ENCODE measurements at places on chromosomes 6 and 20. TPM values are rescaled to one million over a fixed set of nuclear protein-coding genes. Genes with fewer than 3 reads are reported as not detected.

- no peak for DNase-seq
Measured at GRCh38 chr6:34529665-34530327, 26.3 kb downstream of the SPDEF start.

Gene RAB23
- total RNA-seq: 56.1 TPM

DNA sequence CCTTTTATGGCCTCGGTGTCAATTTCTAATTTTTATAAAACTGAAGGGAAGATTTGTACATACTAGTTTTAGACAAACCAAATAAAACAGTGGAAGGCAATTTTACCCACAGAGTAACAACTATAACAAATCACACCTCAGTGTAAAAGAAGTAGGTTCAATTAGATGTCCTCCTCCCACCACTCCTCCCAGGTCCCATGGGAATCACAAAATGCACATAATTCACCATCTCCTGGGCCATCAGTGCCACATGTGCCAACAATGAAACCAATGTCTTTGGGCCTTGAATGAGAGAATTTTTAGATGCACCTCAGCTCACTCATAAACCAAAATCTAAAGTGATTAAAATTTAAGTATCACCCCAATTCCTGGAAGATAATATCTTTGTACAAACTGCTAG is 267.8 kb downstream of the BTBD9 start:
- DNase-seq: no peak

DNA sequence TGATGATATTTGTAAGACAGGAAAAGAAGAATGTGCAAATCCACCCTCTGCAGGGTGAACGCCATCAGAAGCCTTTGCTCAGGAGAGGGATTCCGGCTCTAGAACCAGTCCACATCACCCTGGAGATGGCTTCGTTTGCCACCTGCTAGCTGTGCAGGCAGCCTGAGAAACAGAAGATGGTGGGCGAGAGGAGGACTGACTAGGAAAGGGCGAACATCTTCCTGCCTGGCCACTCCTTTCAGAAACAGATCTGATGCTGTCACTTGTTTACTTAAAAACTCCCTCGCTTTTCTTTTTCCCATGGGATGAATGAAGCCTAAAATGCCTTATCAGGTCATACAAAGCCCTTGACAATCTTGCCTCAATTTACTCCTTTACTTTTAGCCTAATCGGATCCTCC is 1.2 kb downstream of the PTPRA start:
- peak; percentile 22 for DNase-seq

- DNase-seq: no peak
Measured at GRCh38 chr6:30810813-30811339, 66.5 kb upstream of the IER3 start.

Gene ABHD12
- total RNA-seq: 40.4 TPM

DNA sequence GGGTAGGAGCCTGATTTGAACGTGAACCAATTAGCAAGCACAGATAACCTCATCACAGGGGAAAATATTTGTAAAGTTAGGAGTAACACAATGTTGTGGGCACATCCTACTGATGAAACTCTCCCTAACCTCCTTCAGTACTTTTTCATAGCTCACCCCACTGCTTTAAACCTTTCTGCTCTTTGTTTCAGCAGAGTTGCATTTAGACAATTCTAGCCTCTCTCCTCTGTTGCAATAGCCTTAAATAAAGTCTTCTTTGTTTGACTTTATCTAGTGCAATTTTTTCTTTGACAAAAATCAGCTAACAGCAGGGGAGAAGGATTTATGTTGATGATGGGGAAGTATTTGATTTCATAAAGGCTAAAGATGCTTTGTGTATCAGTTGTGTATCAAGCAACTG is 14.1 kb downstream of the C6orf141 start:
- no peak for DNase-seq

- DNase-seq: peak; percentile 95
Measured at GRCh38 chr20:58688840-58689239, 3.8 kb upstream of the NPEPL1 start.

DNA sequence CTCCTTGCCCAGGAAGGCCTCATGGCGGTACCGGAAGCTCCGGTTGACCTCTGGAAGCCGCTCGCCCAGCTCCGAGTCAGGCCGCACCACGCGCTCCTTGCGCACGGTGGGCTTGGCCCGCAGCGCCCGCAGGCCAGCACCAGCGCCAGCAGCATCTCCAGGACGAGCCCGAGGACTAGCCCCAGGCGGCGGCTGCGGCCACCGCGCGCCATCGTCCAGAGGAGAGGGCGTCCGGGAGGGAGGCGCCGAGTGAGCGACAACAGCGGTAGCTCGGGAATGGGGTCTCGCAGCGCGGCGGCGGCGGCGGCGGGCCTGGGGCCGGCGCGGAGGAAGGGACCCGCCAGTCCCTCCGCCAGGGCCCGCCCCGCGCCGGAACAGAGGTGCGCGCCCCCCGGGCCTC is 27.6 kb upstream of the CGA start:
- no peak for DNase-seq

All from myocyte (in vitro differentiated cells).